ENCODE measurements at places on chromosomes 2 and 18. TPM values are rescaled to one million over a fixed set of nuclear protein-coding genes. Genes with fewer than 3 reads are reported as not detected.

The KCNG2 gene
- not detected for polyA plus RNA-seq

The CERKL gene
- polyA plus RNA-seq, result 11.8 TPM

The MARCHF4 gene
- polyA plus RNA-seq, result not detected

The MMADHC gene
- polyA plus RNA-seq, result 194 TPM

The COLEC11 gene
- not detected for polyA plus RNA-seq

The RNU2-63P gene
- polyA plus RNA-seq, result not detected

The DNAJC5G gene
- polyA plus RNA-seq, result not detected

The RAX gene
- not detected for polyA plus RNA-seq

The ERBB4 gene
- polyA plus RNA-seq, result not detected

The RTP5 gene
- not detected for polyA plus RNA-seq

The ABCB11 gene
- polyA plus RNA-seq, result not detected

The AOX1 gene
- polyA plus RNA-seq, result not detected

The LMAN2L gene
- 14.0 TPM for polyA plus RNA-seq

GRCh38 chr18:79720359-79720733 lies 40.7 kb downstream of the CTDP1 start:
- DNase-seq, result no peak

GRCh38 chr2:138364554-138365162 lies 136.9 kb upstream of the SPOPL start:
- no peak for DNase-seq

DNA sequence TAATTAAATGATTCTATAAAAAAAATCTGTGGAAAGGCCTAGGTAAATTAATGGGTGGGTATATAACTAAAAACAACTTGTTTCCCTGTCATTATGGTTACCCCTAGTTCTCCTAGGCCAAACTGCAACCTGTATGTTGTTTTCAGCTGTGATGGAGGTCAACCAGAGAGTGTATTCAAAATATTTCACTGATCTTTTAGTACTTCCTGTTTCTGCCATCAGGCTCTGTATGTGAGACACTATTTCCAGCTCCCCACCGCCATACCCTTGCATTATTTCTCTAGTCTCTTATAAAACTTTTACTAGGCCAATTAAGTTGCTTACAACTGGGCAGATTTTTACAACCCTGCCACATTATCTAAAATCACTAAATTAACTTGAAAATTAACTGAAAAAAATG lies 21.0 kb upstream of the CDKL4 start:
- no peak for DNase-seq

DNA sequence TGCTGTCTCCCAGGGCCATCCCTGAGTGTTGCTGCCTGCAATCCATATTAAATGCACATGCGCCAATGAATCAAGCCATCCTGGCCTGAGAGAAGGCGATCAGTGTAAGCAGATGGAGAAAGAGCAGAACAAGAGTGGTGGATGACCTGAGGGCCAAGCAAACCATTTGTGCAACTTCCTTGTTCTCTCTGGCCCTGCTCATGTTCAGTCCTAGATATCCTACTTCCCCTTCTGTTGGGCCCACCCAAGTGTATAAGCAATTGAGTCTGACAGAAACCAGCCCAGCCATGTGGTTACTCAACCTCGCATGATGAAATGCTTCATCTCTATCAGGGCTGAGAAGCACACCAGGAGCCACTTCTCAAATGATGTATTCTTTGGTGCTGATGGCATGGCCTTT lies 383.1 kb upstream of the ID2 start:
- no peak for DNase-seq

DNA sequence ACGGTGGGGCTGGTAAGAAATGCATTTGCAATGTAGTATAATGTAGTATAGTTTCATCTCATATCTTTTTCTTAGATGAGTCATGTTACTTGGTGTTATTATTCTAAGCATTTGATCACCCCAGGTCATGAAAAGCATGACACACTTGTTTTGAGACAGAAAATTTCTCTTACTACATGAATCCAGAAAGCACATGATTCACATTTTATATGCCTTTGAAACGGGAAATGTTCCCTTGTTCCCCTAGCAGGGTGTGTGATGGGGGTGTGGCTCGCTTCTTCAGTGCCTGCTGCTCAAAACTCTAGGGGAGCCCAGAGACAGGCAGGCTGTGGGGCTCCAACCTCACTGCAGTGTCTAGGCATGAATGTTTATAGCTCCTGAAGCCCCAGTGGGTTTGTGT lies 116.0 kb upstream of the RAB27B start:
- no peak for DNase-seq

DNA sequence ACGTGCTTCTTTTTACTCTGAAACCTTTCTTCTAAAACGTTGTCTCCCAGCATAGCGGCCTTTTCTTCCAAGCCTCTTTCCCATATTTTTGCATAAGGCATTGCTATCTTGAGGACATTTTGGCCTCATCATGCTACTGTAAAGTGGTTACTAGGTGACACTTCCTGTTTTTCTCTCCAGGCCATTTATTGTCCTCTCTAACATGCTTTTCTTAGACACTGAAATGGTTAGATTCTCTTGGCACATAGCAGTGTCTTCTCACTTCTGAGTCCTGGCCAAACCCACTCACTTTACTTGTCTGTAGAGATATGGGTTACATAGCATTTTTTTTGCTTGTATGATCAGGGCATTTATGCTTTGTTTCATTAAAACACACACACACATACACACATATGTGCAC lies 50.1 kb upstream of the KCNH7 start:
- DNase-seq, result no peak

- no peak for DNase-seq
These were observed 11.1 kb downstream of the KLF11 start for GRCh38 chr2:10054424-10054823.

DNA sequence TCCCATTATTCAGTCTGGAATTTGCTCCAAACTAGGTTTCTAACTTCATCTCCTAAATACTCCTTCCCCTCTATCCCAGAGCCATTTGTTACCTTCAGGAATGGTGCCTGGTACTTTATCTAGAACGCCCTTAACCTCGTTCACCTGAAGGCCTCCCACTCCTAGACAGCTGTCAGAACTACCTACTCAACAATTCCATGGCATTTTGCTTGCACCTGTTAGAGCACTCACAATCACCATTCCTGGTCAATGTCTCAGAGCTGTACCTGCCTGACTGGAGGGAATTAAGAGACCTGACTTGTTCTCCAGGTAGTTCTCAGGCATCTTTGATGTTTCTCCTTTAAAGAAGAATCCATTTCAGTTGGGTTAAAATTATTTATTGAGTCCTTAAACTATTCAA lies 88.9 kb downstream of the GAREM1 start:
- DNase-seq, result no peak

DNA sequence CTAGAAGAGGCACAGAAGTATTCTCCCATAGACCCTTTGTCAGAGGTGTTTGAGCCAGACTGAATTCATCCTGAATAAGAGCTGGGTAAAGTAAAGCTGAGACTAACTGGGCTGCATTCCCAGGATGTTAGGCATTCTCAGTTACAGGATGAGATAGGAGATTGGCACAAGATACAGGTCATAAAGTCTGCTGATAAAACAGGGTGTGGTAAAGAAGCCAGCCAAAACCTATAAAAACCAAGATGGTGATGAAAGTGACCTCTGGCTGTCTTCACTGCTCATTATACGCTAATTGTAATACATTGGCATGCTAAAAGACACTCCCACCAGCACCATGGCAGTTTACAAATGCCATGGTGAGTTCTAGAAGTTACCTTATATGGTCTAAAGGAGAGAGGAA lies 364.9 kb upstream of the TMEFF2 start:
- DNase-seq, result no peak

GRCh38 chr18:70535041-70535440 lies 246.2 kb downstream of the SOCS6 start:
- DNase-seq, result no peak

DNA sequence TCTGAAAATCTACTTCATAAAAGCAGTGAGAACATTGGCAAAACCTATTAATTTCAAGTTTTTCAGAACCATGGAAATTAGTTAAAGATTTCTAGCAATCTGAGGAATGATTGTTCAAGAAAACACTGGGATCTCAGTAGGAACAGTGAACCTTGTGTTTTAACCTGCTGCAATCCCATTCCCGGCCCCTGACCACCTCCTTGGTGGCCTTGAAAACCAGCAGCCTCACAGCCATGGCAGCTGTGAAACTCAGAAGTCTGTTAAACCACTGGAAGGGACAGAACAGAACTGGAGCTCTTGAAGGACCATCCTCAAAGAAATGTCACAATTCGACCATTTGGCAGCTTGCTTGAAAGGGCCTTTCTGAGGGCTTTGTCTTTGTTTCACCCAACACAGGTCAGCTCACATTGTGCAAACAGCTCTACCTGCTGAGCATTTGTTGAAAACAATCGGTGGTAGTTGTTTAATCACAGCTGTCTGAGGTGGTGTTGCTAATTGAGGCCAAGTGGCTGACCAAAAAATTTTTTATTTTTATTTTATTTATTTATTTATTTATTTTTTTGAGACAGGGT lies 25.8 kb downstream of the NEDD4L start:
- DNase-seq, result no peak

DNA sequence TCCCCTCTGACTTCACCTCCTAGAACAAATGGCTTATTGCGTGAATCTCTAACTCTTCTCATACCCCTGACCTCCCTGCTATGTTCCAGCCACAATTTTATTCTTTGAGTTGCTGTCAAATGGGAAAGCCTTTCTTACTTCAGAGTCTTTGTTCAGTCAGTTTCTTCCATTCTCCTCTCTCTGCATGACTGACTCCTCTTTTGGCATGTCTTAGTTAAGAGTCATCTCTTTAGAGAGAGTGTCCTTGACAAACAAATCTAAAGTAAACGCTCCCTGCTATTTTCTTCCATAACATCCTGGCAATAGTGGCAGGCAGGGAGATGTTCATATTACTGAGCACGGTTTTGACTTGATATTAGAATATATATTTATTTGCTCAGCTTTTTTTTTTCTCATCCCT lies 170.7 kb upstream of the ERBB4 start:
- DNase-seq, result no peak

- DNase-seq, result no peak
These were observed 77.4 kb upstream of the TAF1B start for GRCh38 chr2:9765611-9766531.

- DNase-seq, result no peak
These were observed 332.2 kb downstream of the OSR1 start for GRCh38 chr2:19026261-19026660.

DNA sequence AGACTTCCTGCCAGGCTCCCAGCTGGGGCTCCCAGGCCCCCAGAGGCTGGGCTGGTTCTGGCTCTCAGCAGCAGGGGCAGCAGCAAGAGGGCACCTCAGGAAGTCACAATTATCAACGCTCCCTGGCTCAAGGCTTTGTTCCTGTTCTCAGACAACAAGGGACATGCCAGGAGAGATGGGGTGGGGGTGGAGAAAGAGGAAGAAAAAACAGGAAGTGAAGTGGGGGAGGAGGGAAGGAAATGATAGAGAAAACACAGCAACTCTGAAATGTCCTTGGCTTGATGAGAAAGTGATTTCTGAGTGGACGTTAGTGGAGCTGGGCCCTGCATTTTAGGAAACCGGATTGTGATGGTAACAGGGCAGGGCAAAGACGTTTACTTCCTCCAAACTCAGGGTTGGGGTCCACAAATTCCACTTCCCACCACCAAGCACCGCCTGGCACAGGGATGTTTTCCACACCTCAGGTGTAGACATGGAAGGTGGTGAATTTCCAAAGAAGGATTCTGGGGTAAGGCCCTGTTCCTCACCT lies 40.4 kb downstream of the CYRIA start:
- DNase-seq, result no peak

DNA sequence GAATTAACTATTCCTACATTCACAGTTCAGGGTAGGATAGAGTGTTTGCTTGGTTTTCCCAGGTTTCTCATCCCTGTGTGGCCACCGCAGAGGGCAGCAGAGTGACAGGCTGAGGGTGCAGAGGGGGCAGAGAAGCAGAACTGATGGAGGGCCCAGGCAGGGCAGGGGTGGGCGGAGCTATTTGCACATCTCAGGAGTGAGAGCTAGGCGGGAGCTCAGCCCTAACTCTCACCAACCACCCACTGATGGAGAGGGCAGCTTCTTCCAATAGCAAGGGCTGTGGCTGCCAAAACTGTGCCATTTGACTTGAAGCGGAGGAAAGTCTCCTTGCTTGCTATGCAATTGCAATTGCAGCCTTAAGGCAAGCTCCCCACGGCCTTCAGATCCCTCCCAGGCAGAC lies 12.0 kb upstream of the DARS1 start:
- no peak for DNase-seq

GRCh38 chr2:106165029-106165428 lies 29.1 kb downstream of the UXS1 start:
- DNase-seq, result no peak

DNA sequence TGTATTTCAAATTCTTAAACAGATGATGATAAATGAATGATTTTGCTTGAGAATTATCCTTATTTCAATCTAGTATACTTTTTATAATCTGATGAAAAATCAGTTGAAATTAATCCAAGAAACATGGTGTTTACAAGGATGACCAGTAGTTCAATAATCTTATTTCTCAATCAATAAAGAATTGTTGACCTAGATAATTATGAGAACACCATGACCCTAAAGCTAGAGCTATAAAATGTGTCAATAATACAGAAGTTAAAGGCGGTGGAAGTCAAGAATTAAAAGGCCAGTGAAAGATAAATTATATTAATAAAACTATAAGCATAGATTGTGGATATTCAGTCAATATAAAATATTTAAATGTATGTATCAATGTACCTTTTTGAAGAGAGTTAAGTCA lies 667.4 kb upstream of the GCFC2 start:
- no peak for DNase-seq

DNA sequence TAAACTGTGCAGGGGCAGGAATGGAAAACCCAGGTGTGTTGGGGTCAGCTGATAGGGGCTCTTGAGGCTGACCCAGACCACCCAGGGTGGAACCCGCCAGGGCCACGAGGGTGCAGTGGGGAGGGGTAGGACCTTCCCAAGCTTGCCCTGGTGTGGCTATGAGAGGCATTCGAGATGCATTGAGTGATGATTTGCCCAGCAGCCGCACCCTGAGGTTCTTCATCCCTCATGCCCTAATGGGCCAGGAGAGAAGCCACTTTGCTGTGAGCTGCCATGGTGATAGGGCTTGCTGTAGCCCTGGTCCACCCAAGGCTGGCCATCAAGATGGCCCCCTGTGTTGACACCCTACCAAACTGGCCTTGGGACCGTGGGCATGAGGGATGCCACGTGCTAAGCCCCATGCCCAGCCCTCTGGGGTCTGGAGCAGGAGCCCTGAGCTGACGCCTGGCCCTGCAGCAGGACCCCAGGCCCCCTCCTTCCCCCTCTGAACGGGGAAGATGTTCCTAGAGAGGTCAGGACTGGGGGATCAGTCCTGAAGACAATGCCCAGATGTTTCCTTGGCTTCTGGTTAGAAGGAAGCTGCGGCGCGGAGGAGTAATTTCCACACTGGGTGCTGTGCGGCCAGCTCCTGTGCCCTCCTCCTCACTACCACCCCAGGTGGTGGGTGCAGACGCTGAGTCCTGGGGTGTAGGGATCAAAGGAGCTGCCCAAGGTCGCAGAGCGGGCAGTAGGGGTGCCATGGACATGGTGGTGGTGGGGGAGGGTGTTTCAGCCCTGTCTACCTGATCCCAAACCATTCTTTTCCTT lies 122.5 kb upstream of the HDAC4 start:
- no peak for DNase-seq

GRCh38 chr2:211248841-211249240 lies 692.4 kb downstream of the CPS1 start:
- DNase-seq, result no peak

GRCh38 chr2:95347681-95348608 lies 50.8 kb downstream of the KCNIP3 start:
- DNase-seq, result no peak
